ENCODE measurements at places on chromosomes 4 and X.

- peak; percentile 71 for DNase-seq
Measured at GRCh38 chr4:184472614-184473498, 1.5 kb downstream of the IRF2 start.

GRCh38 chr4:67785528-67785927 lies 31.3 kb upstream of the GNRHR start:
- no peak for DNase-seq

DNA sequence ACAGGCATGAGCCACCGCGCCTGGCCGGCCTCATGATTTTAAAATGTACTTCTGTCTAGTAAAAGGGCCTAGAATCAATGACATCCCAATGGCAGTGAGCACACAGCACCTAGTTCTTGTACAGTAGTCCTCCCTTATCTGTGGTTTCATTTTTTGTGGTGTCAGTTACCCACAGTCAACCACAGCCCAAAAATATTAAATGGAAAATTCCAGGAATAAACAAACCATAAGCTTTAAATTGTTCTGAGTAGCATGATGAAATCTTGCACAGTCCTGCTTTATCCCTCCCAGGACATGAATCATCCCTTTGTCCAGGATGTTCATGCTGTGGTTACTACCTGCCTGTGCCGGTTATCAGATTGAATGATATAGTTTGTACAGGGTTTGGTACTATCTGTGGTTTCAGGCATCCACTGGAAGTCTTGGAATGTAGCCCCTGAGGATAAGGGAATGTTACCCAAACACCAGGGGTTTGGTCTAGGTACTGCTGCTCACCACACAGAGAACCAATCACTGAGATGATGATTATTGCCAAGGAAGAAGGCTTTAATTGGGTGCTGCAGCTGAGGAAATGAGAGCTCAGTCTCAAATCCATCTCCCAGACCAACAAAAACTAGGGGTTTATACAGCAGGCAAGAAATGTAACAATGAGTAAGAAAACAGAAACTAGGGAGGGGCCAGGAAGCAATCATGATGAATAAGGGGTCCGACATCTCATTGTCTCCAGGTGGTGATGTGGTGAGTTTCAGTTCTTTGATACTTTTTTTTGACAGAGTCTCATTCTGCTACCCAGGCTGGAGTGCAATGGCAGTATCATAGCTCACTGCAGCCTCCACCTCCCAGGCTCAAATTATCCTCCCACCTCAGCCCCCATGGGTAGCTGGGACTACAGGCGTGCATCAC lies 16.2 kb upstream of the FHL1 start:
- no peak for DNase-seq

GRCh38 chr4:108466936-108467902 lies 153.2 kb upstream of the RPL34 start:
- DNase-seq, result no peak

DNA sequence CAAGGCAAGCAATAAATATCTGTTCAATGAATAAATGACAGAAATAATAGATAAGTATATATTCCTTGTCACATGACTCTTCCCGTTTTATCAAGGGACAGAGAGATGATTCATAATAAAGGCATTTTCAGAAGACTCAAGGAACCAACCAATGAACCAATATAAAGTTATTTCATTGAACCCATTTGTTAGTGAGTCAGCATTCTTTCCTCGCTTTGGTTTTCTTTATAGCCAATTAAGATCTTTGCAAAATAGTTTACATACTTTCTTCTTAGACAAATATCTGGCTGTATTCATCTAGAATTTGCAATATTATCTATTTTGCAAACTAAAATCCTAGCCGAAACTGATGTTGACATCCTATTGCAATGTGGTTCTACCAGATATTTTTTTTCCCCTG lies 269.4 kb downstream of the IL15 start:
- DNase-seq, result no peak

GRCh38 chr4:48778431-48779094 lies 1.5 kb downstream of the FRYL start:
- DNase-seq, result no peak

DNA sequence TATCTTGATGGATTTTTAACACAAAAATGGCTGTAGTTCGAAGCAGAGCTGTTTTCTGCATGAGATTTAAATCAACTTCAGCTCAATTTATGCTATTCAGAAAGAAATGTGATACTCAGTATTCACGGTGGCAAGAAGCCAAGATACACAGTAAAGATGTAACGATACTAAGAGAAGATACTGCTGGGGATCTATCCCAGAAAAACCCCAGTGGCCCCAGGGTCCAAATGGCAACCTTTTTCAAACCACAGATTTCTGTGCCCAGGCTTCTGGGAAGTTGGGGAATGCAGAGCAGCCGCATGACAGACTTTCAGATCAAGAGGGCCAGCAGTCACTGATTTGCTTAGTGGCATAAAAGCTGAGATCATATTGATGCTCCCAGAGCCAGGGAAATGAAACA lies 353.9 kb downstream of the AFF2 start:
- no peak for DNase-seq

- DNase-seq, result no peak
Measured at GRCh38 chr4:83083925-83084475, 30.5 kb downstream of the PLAC8 start.

GRCh38 chrX:73577361-73577760 lies 14.4 kb downstream of the CHIC1 start:
- DNase-seq, result no peak

GRCh38 chr4:37666625-37667071 lies 19.5 kb downstream of the RELL1 start:
- no peak for DNase-seq

DNA sequence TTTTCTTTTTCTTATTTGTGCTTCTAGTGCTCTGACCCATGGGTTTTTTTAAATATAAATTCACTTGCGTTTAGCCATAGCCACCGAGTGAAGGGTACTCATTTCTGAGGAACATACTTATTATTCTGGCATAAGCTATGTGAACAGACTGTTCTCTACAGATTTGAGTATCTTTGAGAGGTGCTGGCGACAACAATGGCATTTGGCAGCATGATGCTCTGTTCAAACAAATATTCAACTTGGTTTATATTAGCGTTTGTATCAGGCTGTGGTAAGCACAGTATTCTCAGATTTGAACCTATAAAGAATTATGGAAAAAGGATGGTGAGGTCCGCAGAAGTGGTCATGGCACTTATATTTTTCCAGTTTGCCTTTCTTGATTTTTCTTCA lies 108.7 kb upstream of the LIMCH1 start:
- no peak for DNase-seq

GRCh38 chrX:136306182-136306581 lies 5.4 kb downstream of the ADGRG4 start:
- no peak for DNase-seq

DNA sequence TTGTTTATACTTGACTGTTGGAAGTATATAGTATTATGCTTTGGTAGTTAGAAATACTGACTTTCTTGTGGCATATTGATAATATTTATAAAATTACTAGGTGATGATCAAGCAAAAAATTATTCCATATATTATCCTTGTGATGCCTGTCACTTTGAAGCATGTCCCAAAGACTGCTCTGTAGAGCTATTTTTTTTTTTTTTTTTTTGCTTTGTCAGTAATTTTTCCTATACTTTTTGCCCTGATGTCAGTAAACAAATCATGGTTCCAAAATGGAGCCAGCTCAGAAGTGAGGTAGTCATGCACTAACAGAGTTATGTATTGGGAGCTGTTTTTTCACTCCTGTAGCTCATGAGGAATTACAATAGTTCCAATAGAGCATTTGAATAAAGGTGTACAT lies 11.2 kb downstream of the WWC2 start:
- no peak for DNase-seq

- DNase-seq, result no peak
Measured at GRCh38 chr4:185237175-185237574, 27.8 kb downstream of the SNX25 start.

DNA sequence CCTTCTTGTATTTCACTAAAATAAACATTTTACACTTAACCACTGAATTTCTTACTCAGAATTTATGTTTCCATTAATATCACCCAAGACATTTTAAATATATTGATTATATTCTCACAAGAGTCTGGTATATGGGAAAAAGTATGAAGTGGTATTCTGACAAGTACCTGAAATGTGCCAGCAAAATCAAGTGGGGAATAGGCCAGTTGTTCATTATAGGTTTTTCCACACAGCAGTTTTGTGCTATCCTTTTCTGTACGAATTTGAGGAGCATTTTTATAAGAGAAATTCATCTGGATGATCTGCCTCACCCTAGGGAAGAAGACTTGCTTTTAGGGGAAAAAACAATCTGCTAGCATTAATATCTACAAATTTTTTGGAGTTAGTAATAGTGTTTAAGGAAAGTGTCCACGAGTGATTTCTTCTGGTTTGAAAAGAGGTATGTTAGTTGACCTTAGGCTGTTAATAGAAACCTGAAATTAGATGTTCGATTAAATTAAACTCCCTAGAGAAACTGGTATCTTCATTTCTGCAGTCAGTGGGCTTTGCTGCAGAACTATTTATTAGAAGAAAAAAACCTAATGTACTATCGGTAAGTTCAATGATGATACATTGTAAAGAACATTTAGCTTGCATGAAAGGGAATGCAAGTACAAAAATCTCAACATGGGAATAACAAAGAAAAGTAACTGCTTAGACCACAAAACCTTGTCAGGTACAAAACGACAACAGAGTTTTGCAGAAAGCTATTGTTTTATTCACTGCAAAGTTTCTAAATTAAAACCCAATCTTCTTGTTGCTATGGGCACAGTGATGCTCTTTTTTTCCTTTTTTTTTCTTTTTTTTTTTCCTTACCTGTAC lies 1.8 kb downstream of the KLF3 start:
- no peak for DNase-seq

DNA sequence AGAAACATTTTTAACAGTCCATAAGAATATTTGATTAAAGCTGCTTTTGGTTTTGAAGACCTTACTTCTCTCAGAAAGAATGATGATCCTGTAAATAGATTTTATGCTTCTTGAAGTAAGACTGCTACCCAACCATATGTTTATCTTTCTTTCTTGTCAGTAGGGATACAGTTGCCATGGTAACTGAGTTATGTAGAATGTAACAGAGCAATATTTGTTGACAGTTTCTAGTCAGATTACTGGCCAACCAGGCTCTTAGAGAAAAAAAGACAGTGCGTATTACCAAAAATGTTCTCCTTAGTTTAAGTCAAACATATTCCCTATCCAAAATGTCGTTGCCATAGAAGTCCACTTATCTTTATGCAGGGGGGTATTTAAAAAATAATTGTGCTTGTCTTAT lies 456.8 kb downstream of the PRR32 start:
- DNase-seq, result no peak

DNA sequence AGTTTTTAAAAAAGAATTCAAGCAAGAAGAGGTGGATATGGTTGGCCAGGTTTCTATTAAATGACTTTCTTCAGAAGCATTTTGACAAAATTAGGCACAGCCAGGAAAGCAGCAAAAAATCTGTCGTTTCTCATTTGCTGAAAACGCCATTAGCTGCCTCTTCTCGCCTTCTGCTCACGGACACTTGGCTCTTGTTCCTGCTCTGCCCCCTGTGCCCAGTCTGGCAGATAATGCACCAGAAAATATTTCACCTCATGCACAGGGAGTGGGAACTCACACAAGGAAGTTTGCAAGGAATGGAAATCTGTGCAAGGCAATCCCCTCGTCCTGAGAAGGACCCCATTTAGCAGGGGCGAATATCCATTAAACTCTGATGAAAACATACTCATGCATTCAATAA lies 260.0 kb downstream of the PACRGL start:
- no peak for DNase-seq

DNA sequence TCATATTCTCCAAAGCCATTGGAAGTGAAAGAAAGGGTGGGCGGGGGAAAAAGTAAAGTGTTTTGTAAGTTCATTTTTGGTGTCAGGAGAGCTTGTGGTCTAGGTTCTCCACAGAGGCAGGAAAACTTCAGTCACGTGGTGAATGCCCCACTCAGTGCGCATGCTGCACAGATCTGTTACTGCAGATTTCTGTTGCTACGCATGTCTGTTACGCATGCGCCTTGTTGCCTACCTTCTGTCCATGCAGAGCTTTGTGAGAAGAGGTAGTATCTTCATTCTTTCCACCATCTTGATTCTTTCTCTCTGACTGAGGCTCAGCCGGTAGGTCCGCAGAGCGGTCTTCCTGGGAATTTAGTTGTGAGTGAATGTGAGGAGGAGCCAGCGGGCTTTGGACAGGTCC lies 15.1 kb upstream of the PAGE3 start:
- DNase-seq, result no peak

Data from germinal center (tissue), 1 donor.